Stimulated activated CD4-positive, alpha-beta T cell treated with anti-CD3 and anti-CD28 coated beads, Interleukin-1b, Interleukin-23, amount 100 ng/mL, for 1 hour (primary cell): ENCODE measurements at places on chromosomes 5 and 9.

- no peak for DNase-seq
Measured at GRCh38 chr9:27749838-27750237, 176.6 kb upstream of the C9orf72 start.

- DNase-seq, result no peak
Measured at GRCh38 chr5:112142769-112143270, 276.3 kb downstream of the EPB41L4A start.

- DNase-seq, result no peak
Measured at GRCh38 chr9:90697808-90698207, 55.2 kb upstream of the DIRAS2 start.

DNA sequence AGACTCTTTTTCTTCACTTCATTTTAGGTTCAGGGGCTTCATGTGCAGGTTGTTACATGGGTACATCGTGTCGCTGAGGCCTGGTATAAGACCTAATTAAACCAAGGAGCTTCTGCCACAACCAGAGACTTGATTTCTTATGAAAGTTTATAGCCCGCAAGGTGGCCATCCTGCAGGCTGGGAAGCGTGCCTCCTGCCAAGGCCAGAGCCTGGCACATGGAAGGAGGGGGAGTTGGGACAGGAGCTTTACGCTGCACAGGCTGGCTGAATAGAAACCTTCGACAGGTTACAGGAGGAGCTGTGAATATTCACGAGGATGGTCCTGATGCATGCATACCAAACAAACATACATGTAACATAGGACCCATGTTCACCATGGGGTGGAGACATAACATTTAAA, 50.1 kb upstream of the SIMC1 start:
- DNase-seq, result no peak

DNA sequence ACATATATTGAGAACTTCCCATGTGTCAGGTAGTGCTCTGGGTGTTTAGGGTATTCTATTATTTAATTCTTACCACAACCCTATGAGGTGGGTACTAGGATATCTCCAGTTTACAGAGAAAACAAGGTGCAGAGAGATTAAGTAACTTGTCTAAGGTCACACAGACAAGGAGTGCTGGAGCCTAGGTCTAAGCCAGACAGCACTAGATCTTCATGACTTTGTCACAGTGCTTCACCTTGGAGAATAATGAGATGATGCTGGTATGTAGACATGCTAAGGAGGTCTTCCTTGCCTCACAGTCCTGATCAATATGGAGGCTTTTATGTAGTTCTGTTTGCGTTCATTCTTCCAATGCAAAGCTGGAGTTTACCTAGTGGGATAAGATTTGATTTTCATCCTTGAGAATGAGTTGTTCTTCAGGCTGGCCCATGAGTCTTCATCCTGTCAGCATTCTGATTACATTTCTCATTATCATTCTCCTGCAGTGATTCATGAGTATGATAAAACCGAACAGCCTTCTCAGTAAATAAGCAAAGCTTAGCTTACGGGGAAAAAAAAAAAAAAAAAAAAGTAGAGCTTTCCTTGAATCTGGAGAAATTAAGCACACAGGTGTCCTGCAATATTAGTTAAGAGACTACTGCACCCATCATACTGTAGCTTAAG, 176.3 kb downstream of the C9orf152 start:
- no peak for DNase-seq

GRCh38 chr5:86686046-86686445, 68.3 kb downstream of the COX7C start:
- DNase-seq, result no peak

- DNase-seq, result peak; percentile 10
Measured at GRCh38 chr5:80960531-80961375, 590 bp downstream of the RASGRF2 start.

DNA sequence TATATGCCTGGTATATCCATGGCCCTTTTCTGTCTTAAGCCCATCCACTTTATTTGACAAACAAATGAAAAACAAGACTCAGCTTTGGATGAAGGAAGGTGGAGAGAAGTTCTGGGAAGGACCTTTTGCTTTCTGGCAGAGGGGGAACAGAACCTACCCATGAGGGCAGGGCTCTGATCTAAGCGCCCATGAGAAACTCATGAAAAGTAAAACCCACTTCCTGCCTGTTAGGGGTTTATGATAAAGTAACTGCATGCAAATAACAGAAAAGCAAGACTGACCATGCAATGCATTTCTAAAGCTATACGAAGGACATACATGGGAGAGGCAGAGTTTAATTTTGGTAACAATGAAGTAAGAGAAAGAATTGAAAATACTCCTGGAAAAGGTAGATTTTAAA, 181.9 kb upstream of the ADRA1B start:
- DNase-seq, result no peak

GRCh38 chr5:113909782-113910181, 396.3 kb downstream of the YTHDC2 start:
- DNase-seq, result no peak

DNA sequence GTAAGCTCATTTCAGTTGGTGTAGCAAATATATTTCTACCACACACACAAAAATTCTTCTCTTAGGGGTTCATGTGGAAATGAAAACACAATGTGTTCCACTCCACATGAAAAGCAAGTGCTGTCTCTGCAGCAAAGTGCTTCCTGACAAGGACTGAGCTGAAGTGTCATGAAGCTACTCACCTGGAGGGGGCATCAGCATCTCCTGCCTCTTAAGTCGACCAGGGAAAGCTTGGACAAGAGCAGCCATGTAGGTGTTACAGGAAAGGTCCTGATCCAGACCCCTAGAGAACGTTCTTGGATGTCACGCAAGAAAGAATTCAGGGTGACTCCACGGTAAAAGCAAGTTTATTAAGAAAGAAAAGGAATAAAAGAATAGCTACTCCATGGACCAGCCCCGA, 62.8 kb downstream of the SV2C start:
- DNase-seq, result no peak

DNA sequence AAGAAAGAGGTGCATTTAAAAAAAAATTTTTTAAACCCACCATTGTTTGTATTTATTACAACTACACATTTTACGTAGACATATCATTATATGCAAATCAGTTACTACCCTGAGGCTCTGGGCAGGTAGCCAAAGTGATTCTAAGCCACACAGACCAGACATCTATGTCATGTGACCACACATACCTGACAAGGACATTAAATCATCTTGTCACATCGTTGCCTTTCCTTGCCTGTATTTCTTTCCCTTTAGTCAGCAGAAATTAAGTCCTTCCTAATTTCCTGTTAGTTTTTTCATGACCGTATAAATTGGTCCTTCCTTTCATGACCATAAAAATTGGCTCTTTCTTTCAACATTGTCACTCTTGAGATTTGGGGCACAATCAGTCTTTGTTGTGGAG, 134.2 kb upstream of the MARCHF11 start:
- no peak for DNase-seq

DNA sequence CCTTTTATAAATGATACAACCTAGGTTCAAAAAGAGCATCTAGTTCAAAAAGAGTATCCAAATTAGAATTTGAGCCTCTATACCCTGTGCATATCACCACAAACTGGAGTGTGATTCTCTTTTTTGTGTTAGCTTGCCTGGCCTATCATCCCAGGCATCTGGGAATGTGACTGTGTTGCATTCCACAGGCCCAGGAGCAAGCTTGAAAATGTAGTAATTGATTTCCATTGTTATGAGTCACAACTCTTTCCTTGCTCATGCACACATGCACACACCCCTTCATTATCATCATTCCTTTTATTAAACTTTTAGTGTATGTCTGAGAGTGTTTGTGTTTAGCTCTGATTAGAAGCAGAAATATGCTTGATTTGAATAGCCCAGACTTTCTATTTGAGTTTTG, 75.2 kb downstream of the FCHO2 start:
- DNase-seq, result no peak

DNA sequence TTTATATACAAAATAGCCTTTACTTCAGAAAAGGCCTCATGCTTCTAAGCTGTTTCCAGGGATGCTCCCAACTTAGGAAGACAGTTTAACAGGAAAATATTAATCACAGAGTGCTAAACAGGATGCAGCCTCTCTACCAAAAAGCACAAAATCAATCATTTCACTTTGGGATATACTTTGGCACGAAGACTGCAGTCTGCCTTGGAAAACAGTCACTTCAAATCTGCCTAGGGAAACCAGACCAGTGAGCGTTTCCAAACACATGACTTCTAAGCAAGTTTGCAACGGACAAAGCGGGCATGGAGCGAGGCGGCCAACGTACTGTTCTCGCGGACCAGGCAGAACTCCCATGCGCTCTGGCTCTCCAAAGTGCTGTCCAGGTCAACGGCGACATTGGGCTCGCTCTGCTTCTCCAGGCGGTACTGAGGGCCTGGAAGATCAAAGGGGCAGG, 201.0 kb downstream of the MAPKAP1 start:
- DNase-seq, result no peak

DNA sequence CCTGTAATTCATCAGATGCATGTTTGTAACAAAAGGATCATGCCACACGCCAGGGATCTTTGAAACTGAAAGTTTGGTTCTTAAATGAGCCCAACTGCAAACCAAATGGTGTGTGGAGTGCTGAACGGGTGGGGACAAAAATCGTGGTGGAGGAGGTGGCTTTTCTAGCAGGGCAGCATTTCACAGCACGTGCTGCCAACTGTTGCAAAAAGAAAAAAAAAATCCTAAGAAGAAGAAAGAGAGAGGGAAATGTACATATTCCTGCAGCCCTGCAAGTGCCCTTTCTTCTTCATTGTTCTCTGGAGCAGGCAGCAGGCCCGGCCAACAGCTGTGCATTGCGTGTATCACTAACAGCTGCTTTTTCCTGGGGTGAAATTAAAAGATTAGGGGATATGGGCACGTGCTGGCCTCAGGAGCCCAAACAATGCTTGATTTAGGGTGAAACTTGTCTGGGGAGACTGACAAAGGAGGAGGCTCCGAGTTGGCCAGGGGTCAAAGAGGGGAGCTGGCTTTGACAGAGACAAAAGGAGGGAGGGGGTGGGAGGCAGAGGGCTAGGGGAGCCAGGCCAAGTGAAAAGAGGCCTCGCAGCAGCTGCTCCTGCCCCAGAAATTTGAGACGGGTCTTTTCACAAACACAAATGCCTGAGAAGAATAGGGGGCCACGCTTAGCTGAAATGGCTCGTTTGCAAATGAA, 73.0 kb downstream of the GADD45G start:
- no peak for DNase-seq

DNA sequence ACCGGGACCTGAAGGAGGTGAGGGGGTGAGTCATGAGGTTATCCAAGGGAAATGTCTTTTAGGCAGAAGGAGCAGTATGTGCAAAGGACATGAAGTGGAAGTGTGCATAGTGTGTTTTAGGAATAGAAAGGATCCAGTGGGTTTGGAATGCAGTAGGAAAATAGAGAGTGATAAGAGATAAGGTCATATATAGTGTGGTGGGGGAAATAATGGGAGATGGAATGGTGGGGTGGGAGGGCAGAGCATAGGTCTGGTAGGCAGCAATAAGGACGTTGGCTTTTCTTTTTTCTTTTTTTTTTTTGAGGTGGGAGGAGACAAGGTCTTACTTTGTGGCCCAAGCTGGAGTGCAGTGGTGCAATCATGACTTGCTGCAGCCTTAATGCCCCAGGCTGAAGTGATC, 17.8 kb downstream of the SNX24 start:
- no peak for DNase-seq

DNA sequence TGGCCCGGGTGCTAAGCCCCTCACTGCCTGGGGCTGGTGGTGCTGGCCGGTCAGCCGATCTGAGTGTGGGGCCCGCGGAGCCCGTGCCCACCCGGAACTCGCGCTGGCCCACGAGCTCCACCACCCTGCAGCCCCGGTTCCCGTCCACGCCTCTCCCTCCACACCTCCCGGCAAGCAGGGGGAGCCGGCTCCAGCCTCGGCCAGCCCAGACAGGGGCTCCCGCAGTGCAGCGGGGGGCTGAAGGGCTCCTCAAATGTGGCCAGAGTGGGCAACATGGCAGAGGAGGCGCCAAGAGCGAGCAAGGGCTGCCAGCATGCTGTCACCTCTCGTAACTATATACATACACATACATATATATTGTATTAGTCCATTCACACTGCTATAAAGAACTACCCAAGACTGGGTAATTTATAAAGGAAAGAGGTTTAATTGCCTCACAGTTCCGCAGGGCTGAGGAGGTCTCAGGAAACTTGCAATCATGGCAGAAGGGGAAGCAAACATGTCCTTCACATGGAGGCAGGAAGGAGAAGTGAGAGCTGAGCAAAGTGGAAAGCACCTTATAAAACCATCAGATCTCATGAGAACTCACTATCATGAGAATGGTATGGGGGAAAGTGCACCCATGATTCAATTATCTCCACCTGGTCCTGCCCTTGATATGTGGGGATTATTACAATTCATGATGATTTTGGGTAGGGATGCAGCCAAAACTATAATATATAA, 56.8 kb downstream of the LIX1 start:
- no peak for DNase-seq

- no peak for DNase-seq
Measured at GRCh38 chr5:117657541-117657940, 1082.9 kb upstream of the SEMA6A start.

DNA sequence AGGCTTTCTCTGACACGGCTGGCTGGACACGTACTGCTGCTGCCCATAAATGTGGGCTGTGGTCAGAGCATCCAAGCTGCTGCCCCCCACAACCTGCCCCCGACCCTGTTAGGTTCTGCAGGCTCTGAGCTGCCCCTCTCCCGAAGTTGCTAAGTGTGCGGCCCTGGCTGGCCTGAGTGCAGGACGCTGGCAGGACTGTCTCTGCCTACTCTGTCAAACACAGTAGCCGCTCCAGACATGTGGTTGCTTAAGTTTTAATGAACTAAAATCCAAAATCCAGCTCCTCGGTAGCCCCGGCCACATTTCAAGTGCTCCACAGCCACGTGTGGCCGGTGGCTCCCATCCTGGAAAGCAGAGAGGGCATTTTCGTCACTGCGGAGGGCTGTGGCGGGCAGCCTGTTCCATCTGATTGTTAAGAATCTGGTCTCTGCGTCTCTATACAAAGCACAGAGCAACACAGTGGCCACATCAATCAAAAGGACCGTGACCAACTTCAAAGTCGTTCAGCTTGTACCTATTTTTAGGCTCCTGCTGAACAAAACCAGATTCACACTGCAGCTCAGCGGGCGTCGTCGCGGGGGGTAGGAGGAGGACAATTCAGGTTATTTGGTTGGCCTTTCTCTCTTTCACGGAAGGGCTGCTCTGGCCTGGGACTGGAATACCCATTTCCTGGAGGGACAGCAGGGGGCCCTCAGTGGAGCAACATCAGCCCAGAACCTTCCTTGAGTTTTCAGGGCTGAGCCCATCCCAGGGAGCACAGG, 68.9 kb downstream of the PTCH1 start:
- no peak for DNase-seq

GRCh38 chr9:93431539-93432105, 19.9 kb upstream of the FAM120A start:
- no peak for DNase-seq

GRCh38 chr9:68974431-68974830, 39.5 kb downstream of the PRKACG start:
- DNase-seq, result no peak

GRCh38 chr5:166436872-166437271, 1854.6 kb upstream of the WWC1 start:
- DNase-seq, result no peak
